ENCODE measurements at places on chromosomes 7 and 10.

GRCh38 chr7:98240961-98241673, 10.9 kb downstream of the TECPR1 start:
- DNase-seq = no peak

- DNase-seq = no peak
Observed at GRCh38 chr7:6615723-6616555, 529 bp downstream of the ZNF853 start.

GRCh38 chr7:111045449-111045848, 45.5 kb upstream of the LRRN3 start:
- DNase-seq = no peak

- no peak for DNase-seq
Observed at GRCh38 chr7:136015638-136016037, 38.5 kb upstream of the MTPN start.

DNA sequence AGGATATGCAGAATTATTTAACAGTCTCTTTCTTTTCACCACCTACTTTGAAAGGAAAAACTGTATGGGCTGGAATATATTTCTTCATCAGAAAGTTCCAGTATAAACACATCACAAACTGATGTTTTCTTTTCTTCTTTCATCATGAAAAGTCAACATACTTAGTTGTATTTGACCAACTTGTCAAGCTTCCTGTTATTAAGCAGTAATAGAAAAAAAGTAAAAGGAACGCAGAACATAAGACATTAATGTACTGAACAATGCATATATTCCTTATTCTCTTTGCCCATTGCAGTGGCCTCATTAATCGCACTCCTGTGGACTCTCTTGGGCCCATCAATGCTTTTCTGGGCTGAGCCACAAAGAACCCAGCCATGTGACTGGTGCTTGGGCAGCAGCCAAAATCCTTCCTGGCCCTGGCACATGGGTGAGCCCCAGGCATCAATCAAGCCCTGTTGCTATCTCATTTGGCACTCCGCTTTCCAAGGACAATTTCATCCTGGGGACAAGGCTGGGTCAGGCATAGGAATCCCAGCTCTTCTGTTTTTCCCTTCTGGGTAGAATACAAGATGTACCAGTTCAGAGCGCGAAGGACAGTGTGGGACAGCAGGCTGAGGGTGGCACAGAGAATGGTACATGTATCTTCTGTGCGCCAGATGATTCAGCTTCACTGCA, 42.3 kb downstream of the RHOBTB1 start:
- no peak for DNase-seq

DNA sequence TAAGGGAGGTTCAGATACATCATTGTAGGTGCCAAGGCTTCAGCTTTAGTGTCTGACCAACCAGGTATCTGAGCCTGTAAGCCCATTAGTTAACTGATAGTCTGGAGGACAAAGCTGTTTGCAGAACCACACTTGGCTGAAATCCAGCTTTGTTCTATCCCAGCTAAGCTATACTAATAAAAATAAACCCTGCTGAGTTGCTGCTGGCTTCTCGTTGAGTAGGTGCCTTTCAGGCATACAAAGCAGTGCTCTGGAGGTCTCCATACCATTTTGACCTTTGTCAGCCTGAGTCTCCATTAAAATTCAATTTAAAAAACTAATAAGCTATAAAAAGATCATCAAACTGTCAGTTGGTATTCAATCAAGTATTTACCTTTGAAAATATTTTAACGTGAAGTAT, 22.0 kb downstream of the CDCA7L start:
- DNase-seq = no peak

DNA sequence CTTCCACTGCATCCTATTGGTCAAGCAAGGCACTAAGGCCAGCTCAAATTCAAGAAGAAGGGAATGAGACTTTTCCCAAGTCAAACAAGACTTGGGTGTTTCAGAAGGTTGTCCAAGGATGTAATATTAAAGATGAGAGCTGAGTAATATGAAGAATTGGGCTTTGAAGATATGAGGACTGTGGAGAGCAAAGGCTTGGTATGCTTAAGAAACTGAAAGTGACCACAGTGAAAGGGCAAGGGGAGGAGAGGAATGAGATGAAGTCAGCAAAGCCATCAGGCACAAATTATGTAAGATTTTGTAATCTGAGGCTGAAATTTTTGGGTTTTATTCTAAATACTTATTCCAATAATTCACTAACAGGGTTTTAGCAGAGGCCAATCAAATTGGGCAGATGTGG, 38.6 kb upstream of the NPY start:
- no peak for DNase-seq

DNA sequence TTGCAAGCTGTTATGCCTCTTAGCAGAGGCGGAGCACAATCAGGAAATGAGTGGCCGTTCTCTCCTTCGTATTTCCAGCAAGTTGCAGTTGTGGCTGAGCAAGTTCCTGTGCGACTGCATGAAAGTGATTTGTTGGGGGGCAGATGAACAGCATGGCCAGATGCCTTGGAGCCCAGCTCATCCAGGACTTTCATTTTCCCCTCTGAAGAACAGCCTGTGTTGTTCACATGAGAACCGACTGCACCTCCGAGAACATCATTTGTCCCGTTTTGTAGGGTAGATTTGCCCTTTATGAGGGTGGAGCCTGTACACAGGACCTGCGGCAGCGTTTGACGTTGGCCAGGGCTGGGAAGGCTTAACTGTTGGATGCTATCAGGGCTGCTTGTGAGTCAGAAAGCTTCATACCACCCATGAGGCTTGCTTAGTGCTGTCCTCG, 4.4 kb downstream of the BAG3 start:
- no peak for DNase-seq

GRCh38 chr7:127512663-127513062, 72.7 kb downstream of the GCC1 start:
- DNase-seq = no peak

- DNase-seq = no peak
Observed at GRCh38 chr7:33287738-33288137, 158.4 kb downstream of the BBS9 start.

DNA sequence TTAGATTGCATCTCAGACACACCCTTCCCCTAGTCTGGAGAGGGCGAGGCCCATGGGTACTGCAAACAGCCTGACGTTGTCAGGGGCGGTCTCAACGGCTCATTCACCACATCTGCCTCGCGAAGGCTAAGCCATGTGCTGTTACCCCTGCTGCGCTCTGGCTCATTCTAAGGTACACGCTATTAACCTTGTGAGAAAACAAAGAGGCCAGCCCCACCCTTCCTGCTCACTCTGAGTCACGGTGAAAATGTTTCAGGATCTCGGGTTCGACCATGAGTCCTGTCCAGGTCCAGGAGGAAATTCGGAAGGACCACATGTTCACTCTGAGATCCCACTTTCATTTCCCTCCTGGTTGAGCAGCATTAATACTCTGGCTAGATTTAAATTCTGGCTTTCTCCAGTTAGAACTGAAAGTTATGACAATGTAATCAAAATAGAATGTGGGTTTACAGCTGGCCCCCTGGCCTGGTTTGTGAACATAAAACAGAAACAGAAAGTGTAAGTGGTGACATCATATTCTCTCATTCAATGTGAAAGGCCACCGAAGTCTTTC, 55.2 kb downstream of the EGFR start:
- no peak for DNase-seq

DNA sequence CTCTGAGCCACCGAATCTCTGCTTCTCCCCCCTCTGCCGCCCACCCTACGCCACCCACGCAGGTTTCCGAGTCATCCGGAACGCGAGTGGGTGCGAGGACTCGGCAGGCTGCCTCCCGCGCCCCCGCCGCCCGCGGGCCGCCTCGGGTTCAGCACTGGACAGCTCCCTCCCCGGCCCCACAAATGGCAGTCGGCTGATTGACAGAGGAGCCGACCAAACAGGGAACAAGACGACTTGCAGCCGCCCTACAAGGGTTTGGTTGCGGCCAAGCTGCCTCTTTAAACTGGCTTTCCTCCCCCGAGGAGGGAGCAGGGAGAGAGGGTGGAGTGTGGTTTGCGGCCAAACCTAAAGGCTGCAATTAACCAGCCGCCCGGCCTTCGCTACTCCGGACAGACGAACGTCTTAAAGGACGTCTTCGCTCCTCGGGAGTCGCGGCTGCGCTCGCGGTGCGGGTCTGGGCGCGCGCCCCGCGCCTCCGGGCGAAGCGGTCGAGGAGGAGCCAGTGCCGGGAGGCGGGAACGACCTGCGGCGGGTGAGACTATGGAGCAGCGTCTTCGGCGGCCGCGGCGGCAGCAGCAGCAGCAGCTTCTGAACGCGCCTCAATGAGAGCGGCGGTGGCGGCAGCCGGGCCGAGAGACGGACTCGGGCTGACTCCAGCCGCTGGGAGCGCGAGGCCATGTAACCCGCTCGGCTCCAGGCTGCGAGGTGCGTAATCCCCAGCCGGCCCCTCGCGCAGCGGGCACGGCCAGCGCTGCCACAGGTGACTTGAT, at the start of gene GPR158:
Gene GPR158, plus strand, starts transcription at position 541 of the 770 bp plus-strand sequence. CDS start 420 bp downstream, outside the sequence.
- peak; percentile 19 for DNase-seq

DNA sequence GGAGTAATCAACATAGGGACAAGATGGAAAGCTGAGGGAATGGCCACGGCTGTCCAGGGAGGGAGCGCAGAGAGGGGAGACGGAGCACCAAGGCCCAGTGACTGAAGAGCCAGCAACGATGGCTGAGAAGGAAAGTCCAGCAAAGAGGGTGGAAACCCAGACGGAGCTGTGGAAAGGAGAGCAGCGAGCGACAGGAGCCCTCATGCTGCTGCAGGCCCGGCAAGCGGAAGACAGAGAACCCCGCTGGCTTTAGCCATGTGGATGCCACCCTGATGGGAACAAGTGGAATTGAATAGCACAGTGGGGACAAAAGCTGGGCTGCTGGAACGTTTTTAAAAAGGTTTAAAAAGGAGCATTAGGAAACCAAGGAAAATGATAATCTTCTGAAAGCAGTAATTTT, 82.9 kb upstream of the DDC start:
- no peak for DNase-seq

- DNase-seq = no peak
Observed at GRCh38 chr10:86952106-86952505, 5.3 kb downstream of the MMRN2 start.

GRCh38 chr7:78912781-78913180, 540.7 kb downstream of the MAGI2 start:
- DNase-seq = no peak

DNA sequence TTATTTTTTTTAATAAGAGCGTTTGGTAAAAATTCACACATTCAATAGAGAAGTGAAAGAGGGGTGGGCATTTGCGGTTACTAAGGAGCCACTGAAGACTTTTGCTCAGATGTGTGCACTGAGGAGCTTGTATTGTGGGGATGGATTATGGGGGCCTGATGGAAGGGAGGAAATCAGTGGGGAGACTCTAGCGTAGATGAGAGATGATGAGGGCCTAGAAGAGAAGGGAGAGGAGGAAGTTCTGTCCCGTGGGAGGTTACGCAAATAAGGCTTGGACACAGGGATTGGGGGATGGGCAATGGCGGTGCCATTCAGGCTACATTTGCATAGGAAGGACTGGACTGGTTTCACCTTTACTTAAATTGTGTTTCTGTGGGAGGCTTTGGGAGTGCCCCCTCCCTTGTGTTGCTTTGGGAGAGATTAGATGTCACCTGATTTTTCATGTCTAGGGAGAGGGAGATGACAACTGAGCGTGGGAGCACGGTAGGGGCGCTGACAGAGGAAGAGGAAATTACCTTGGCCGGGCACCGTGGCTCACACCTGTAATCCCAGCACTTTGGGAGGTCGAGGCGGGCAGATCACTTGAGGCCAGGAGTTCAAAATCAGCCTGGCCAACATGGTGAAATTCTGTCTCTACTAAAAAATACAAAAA, 2.2 kb upstream of the HIP1 start:
- DNase-seq = no peak

DNA sequence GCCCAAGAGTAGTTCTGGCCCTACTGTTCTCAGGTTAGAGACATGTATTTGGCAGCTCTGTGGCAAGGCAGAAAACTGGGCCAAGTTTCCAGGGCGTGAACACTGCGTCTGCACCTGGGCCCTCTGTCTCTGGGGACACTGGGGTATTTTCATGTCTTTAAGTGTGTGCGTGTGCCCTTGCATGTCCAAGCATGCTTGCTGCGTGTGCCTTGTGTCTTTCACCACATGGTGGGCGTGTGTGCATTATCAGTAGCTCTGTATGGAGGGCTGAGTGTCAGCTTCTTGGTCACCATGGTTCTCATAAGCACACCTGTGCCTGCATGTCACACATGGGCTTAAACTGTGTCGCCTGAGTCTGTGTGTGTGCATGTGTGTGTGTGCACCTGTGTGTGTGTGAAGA, 69.3 kb downstream of the HIPK2 start:
- DNase-seq = no peak

DNA sequence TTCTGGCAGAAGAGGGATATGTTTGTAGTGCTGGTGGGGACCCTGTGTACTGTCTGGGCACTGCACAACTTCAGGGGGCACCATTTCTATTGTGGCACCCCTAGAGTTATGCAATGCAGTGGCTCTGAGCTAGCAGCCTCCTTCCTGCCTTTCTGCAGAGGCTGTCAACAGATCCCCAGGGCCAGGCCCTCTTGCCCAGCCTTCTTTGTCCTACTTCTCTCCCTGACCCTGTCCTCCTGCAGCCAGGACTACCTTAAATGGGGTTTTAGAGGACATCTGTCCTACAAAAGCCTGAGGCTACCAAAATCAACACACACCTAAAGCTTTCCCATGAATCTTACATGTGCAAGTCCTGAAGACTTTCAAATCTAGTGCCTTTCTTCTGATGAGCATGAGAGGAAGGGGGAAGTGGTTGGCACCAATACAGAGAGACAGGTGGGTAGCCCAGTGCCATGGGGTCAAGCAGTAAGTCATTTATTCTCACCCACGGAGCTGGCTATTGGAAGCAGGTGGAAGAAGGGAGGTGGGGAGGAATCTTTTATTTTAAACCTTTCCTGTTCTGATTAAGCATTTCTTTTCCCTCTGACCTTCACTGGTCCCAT, 2.4 kb downstream of the SPOCK2 start:
- DNase-seq = no peak

DNA sequence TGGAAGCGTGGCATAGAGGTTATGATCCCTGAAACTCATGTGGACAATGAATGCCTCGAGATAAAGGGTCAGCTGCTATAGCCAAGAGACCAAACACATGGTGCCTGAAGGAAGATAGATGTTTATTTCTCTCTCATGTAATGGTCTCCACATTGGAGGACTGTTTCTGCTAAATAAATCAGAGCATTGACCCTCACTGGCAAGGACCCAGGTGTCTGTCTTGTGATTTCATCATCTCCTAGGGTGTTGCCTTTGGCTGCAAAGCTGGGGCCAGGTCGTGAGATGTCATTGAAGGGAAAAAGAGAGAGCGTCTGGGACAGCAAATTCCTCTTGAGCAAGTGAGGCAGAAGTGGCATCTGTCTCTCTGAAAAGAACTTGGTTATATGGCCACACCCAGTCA, 64.6 kb downstream of the JCAD start:
- DNase-seq = no peak

- DNase-seq = no peak
Observed at GRCh38 chr10:30671026-30671616, 41.6 kb upstream of the LYZL2 start.

DNA sequence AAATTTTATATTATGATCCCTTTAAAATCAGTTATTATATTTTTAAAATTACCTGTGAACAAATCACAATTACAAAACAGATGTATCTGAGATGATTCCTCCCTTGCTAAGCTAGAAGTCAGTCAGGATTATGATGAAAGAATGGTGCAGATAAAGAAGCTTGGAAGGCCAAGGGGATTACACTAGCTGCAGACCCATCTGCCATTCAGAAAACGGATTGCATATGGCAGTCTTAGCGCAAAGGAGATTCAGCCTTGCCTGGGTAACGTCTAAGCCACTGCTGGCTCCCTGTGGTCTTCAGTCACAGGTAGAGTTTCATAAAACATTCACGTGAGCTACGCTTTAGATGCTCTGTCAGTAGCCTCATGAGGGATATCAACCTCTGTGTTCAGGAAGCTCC, 222.2 kb downstream of the POU6F2 start:
- no peak for DNase-seq

- no peak for DNase-seq
Observed at GRCh38 chr10:119805702-119806230, 66.9 kb downstream of the MCMBP start.

All from stimulated activated CD8-positive, alpha-beta memory T cell treated with anti-CD3 and anti-CD28 coated beads, Interleukin-7, amount 100 ng/mL, for 1 hour (primary cell).